GM03348 (cell line): ENCODE measurements at places on chromosomes 1 and 21.

GRCh38 chr1:34373912-34374311 is 197.2 kb downstream of the C1orf94 start:
- no peak for DNase-seq

DNA sequence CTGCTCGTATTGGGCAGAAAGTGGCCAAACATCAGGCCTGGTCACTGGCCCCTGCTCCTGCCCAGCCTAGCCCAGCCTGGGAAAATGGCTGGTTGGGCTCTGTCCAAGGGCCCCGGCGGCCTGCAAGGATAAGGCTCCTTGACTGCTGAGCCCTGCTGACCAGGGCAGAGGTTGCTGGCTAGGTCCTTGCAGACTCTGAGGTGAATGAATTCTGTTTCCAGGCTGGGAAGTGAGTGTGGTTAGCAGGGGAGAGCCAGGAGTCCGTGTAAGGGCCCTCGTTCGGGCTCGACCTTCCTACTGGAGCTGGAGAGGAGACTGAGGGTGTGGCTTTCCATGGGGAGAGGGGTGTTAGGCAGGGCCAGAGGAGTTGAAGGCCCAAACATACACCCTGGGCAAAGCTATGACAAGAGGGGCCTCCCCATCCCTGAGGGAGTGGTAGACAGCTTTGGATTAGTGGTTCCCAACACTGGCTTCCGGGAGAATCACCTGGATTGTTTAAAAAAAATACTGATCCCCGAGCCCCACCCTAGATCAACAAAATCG is 20.6 kb downstream of the CSF1 start:
- peak; percentile 52 for DNase-seq

- DNase-seq = peak; percentile 23
Measured at GRCh38 chr21:27631471-27631870, 664.6 kb upstream of the ADAMTS5 start.

GRCh38 chr1:3020263-3020909 is 881 bp upstream of the ACTRT2 start:
- DNase-seq = no peak

GRCh38 chr1:47981667-47982350 is 15.4 kb downstream of the TRABD2B start:
- no peak for DNase-seq

DNA sequence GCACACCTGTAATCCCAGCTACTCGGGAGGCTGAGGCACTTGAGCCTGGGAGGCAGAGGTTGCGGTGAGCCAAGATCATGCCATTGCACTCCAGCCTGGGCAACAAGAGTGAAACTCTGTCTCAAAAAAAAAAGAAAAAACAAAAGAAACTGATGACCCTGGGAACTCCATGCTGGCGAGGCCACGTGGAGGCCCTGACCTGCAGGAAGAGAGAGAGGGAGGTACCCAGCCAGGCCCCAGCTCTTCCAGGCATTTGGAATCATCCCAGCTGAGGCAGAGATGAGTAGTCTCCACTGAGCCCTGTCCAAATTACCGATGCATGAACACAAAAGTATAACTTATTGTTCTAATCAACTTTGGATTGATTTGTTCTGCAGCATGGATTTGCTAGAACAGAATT is 132.0 kb upstream of the ZBTB40 start:
- DNase-seq = no peak

DNA sequence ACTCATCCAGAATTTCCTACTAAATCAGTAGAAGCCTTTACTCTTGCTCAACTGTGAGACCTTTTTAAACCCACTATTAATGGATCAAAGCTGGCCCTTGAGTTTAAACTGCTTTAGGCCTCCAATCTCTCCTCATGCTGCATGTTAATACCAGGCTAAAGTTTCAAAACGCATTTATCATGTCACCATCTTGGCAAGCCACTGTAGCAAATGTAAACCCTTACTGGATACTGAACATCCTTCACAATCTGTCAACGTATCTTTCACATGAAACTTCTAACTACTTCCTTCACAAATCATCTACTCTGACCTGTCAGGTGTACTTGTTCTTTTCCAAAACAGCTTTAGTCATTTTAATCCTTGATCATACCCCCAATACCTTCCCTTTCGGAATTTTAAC is 3.0 kb downstream of the PAXBP1 start:
- no peak for DNase-seq
